Stimulated activated CD4-positive, alpha-beta T cell treated with anti-CD3 and anti-CD28 coated beads, Interleukin-12 subunit alpha, Interleukin-12 subunit beta, amount 100 ng/mL, for 4 hours (primary cell): ENCODE measurements at places on chromosomes 1 and 21.

GRCh38 chr1:6935911-6936690, 150.8 kb downstream of the CAMTA1 start:
- DNase-seq, result no peak

DNA sequence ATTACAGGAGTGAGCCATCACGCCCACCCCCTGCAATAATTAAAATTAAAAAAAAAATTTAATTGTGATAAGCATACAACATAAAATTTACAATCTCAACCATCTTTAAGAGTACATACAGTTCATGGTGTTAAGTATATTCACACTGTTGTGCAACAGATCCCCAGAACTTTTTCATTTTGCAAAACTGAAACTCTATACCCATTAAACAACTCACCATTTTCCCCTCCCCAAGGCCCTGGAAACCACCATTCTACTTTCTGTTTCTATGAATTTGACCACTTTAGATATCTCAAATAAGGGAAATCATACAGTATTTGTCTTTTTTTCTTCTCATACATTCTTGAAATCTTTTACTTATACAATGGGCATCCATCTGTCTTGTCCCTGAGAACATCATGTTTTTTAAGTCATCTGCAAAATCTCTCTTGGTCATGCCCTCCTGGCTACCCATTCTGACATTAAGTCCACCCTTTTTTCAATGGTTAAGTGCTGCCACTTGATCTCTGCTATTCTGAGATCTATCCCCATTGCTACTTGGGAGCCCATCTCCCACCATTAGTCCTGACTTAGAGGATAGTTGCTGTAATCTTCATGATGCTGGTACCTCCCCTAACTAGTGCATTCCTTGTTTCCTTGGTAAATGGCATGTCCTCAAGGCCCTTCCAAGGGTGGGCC, 39.4 kb upstream of the ZFYVE9 start:
- no peak for DNase-seq

DNA sequence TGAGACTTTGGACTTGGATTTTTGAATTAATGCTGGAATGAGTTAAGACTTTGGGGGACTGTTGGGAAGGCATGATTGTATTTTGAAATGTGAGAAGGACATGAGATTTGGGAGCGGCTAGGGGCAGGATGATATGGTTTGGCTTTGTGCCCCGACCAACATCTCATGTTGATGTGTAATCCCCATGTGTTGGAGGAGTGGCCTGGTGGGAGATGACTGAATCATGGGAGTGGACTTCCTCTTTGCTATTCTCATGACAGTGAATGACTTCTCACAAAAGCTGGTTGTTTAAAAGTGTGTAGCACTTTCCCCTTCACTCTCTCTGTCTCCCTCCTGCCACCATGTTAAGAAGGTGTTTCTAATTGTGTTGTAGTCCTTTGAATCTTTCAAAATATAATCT, 9.3 kb upstream of the PHGDH start:
- no peak for DNase-seq

DNA sequence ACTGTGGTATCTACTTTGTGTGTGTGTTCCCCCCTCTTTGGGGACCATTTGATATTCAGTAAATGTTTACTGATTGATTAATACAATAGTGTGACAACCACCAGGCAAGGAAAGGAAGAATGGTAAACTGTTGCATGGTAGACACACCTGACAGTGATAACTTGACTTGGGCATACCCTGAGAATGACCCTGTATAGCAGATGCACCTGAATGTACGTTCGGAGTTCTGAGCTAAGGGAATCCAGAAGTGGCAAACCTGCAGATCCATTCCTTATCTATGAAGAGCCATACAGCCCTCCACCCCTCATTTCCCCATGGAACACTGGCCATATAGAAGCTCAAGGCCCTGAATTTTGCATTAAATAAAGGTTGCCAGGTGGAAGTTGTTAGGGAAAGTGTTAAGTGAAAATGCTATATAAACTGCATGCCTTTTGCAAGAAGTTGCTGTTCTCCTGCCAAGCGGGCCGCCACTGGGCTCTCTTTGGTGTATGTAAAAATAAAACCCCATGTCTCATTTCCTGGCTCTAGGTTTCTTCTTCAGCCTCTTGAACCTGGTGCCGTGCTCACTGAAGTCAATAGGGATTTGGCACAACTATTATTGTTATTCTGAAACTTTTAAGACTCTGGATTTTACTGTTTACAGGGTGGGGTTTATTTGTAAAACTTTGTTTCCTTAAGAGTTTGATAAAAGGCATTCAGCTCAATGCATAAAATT, 32.6 kb upstream of the DENND1B start:
- DNase-seq, result no peak

DNA sequence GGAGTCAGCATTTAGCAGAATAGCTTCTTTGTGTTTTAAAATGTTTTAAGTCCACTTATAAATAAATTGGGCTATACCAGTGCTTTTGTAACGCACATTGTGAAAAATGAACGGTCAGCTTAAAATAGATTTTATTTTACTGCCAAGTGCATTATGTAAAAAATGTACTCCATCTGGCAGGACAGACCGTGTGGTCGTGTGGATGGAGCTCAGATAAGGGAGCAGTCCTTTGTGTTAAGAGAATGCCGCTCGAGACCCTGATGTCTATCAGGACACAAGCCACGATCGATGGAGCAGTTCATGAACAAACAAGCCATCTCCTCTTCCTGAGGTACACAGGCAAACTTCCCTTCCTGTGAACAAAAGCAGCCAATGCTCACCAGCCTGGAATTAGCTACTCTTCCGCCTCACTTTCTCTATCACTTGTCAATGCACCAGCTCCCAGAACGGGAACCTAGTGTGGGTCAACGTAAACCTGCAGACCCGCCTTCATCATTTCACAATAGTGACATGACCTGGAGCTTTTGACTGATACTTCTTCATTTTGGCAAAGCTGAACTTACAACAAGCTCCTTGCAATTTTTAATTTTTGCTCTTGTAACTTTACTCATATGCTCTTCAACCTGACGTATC, 243.5 kb downstream of the TGFB2 start:
- no peak for DNase-seq

GRCh38 chr1:109185990-109186732, 27.6 kb upstream of the SARS1 start:
- no peak for DNase-seq

DNA sequence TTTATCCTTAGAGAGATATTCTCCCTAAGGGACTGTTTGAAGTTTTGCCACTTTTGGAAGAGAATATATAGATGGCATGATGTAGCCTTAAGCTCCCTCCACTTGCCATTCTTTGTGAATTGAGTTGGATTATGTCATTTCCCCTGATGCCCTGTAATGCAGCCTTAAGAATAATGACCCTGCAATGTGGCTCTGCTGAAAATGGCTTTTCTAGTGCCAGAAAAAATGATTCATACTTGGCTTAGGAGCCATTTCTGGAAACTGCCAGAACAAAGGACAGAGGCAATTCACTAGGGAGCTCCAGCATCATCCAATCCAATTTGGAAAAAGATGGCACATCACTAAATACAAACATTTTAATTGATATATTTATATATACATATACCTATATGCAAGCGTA, 265.3 kb downstream of the SPATA17 start:
- no peak for DNase-seq

- no peak for DNase-seq
These were observed 36.0 kb downstream of the KRTAP10-1 start for GRCh38 chr21:44503901-44504399.

GRCh38 chr1:83641206-83641658, 357.7 kb downstream of the TTLL7 start:
- no peak for DNase-seq

GRCh38 chr21:29385934-29386520, 87.3 kb downstream of the BACH1 start:
- no peak for DNase-seq

- no peak for DNase-seq
These were observed 1.2 kb downstream of the EFHD2 start for GRCh38 chr1:15410884-15411245.

- peak; percentile 56 for DNase-seq
These were observed 2.1 kb upstream of the AHDC1 start for GRCh38 chr1:27605796-27606707.
